ENCODE measurements at places on chromosomes 7 and 10.

- peak; percentile 35 for DNase-seq
These were observed 52.9 kb downstream of the AUTS2 start for GRCh38 chr7:69651101-69651590.

GRCh38 chr7:70953331-70953741, 178.6 kb upstream of the GALNT17 start:
- no peak for DNase-seq

- DNase-seq = no peak
These were observed 52.2 kb upstream of the INHBA start for GRCh38 chr7:41755096-41755495.

DNA sequence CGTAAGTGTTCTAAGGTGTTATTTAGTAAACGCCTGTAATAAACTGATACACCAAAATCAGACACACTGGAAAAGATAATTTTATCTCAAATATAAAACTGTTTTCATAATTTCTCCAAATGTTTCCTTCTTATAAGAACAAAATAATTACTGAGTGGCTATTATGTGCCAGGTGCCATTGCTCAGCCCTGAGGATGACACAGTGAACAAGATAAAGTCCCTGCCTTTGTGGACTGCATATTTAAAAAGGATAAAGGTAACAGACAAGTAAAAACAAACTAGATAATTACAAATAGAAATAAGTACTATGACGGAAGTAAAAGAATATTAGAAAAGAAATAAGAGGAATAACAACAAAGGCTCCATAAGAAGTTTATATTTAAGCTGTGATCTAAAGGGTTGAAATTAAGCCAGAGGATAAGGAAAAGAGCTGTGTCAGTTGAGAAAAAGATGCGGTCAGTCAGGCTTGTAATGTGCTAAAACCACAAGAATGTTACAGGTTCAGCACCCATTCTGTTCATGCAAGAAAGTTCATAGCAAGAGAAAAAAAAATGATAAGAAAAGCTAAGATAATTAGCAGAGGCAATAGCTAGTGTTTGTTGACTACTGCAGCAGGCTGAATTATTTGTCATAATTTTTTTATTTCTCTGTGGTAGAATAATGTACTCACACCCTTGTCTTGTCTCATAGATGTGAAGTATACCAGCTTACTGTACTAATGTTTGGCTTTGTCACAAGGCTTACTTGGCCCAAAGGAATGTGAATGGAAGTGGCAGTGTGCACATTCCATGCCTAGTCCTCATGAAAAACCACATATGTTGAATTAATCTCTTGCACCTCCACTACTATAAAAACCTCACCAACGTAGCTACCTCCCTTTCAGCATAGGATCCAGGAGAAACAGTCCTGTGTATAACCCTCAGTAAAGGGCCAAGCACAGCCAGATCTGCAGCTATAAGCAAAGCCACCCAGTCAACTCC, 75.1 kb downstream of the CRPPA start:
- peak; percentile 81 for DNase-seq

DNA sequence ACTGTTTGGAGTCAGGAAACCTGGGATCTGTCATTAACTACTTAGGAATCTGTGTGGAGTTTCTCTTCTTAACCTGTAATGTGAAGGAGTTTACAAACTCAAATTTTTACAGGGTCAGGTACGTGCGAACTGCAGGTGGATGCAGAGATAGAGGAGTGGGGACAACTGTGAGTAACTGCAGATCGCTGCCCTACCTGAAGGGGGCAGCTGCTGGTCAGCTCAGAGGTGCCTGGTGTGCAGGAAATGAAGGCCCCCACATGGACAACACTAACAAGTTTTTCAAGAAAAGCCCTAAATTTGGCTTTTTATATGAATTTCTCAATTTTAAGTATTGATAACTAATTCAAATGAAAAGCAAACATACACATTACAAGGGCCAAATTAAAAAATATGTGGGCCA, 380.0 kb downstream of the REEP3 start:
- peak; percentile 4 for DNase-seq

DNA sequence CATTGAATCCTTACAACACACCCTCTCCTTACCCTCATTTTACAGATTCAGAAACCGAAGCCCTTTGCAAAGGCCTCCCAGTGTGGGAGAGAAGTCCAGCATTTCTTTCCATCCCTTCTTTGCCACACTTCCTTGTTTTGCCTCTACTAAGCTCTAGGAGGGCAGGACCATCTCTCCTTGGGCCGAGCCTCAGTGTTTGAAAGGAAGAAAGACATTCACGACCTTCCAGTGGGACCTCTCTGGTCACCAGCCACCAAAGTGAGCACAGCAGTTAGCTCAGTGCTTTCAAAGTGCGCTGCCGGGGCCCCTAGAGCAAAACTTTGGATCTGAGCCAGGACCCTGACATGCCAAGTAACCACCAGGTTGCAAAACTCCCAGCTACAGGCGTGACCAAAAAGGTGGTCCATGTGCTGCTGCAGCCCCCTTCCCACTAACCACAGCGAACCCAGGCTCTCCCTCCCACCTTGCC, 12.4 kb downstream of the CTBP2 start:
- DNase-seq = peak; percentile 91

DNA sequence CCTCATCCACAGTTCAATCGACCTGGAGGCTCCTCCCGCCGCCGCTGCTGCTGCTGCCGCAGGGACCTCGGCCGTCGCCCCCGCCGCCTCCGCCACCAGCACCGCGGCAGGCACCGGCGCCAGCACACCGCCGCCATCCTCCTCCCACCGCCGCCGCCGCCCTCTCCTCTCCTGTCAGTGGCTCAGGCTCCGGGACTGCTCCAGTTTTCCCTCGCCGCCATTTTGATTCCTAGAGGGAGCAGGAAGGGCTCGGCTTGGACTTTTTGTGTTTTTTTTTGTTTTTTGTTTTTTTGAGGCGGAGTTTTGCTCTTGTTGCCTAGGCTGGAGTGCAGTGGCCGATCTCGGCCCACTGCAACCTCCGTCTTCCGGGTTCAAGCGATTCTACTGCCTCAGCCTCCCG, 3.0 kb upstream of the MCM10 start:
- no peak for DNase-seq

GRCh38 chr10:101250136-101250535, 20.9 kb upstream of the LBX1 start:
- DNase-seq = no peak

DNA sequence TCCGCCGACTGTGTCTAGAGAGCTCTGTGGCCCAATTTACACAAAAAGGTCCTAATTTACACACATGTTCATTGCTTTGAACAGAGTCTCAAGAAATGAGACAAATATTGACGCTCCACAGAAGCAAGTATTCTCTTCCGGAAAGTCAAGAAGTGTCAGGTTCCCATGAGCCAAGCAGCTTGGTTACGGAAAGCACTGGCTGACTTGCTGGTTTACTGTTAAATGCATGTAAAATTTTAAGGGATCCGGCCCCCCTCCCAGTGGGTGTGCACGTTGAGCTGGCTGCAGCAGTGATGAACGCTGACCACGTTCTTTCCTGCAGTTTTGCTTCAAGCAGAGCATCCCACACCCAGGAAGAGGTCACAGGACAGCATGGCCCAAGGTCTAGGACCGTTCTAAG, 76.8 kb downstream of the DIP2C start:
- no peak for DNase-seq

DNA sequence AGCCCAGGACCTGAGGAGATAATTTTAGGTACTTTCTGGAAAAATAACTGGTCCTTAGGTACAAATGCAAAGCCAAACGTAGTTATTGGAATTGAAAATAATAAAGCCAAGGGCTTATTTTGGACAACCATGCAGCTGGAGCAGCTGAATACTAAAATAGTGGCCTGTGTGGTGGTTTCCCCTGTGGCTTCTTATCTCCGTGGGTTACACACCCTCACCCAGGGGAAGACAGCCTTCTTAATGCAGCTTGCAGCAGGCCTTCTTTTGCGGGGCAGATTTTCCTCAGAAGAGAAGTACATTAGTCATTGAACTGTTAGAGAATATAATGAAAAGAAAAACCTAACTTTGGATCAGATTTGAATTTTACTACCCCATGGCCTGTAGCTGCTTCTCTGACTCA, 133.5 kb downstream of the ST7 start:
- DNase-seq = peak; percentile 78

- DNase-seq = no peak
These were observed 37.3 kb upstream of the LEP start for GRCh38 chr7:128203710-128204214.
